Left forelimb (tissue), 1 donor: ENCODE measurements at places on chromosomes 2 and 18.

- no peak for DNase-seq
Observed at GRCh38 chr2:178238154-178238521, 43.8 kb downstream of the OSBPL6 start.

DNA sequence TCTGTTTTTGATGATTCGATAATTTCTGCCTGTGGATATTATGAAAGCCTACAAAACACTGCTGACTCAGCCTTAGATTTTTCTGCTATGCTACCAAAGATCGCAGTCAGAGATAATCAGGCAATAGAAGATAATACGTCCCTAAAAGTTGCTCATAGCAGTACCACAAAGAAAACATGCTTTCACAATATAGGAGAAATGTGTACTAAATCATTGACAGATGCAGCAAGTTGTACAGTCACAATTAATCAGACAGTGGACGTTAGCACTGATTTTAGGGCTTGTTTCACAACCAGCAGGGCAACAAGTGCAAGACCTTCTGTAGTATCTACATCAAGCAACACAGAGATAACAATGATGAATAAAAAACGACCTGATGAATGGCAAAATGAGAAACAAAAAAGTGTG lies 19.5 kb downstream of the RBM44 start:
- DNase-seq: no peak

DNA sequence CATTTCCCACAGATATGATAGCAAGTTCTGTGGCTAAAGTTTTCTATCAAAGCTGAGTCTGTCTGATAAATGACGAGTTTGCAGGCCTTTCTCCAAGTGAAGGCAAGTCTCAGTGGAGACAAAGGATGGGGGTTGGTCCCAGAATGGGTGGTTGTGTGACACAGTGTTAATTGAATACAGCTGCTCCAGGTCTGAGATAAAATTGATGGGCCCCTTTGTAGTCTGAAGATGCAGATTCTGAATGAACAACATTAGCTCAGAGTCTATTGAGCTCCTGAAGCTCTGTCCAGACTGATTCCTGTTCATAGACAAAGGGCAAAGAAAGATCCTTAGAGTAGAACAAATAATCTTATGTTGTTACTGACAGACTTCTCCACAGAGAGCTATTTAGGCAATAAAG lies 296.9 kb upstream of the CYRIA start:
- DNase-seq: no peak

- no peak for DNase-seq
Observed at GRCh38 chr2:124883595-124883994, 858.5 kb downstream of the CNTNAP5 start.

GRCh38 chr2:49845671-49846070 lies 691.4 kb upstream of the FSHR start:
- no peak for DNase-seq

GRCh38 chr2:11625671-11626070 lies 44.3 kb downstream of the NTSR2 start:
- no peak for DNase-seq

GRCh38 chr2:128474036-128474955 lies 155.6 kb upstream of the HS6ST1 start:
- DNase-seq: peak; percentile 67

- DNase-seq: no peak
Observed at GRCh38 chr2:216551234-216552068, 52.8 kb downstream of the RPL37A start.

DNA sequence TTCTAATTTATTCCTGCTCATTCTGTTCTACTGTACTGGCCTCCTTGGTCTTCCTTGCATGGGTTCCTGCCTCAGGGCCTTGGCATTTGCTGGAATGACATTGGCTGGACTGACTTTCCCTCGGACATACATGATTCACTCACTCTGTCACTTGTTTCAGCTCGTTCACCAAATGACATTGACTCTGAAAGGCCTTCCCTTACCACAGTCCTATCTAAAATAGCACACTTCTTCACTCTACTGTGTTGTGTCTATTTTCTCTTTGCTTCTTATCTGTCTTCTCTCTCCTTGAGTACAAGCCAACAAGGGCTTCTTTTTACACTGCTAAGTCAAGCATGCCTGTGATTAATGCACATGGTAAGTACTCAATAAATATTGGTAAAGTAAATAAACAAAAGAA lies 65.6 kb downstream of the SCG2 start:
- DNase-seq: no peak

GRCh38 chr2:63650756-63651155 lies 62.0 kb downstream of the MDH1 start:
- no peak for DNase-seq

GRCh38 chr18:63676526-63677323 lies 15.0 kb upstream of the SERPINB3 start:
- DNase-seq: no peak

DNA sequence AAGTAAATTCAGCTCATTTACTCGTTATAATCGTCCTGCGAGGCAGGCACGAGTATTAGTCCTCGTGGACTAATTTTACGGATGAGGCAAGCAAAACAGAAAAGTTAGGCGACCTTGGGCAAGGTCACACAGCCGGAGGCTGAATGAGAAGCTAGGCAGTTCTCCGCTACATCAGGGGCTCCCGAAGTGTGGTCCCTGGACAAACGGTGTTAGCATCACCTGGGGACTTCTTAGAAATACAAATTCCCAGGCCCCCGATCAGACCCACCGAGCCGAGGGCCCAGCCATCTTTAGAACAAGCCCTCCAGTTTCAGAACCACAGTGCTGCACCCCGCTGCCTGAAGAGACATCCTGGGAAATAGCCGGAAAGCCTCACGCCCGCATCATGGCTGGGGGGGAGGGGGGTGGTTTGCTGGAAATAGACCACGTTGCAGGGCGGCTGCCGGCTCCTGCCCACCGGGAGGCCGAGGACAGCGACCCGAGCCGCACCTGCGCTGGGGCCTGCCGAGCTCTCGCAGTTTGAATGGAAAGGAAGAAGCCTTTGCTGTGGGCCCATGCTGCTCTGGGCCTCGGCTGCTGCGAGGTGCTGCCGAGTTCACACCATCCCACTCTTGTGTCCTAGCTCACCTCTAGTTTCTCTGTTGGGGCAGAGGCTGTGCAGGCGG lies 72.2 kb downstream of the TFCP2L1 start:
- no peak for DNase-seq

GRCh38 chr2:32745191-32745590 lies 117.3 kb downstream of the TTC27 start:
- DNase-seq: no peak

DNA sequence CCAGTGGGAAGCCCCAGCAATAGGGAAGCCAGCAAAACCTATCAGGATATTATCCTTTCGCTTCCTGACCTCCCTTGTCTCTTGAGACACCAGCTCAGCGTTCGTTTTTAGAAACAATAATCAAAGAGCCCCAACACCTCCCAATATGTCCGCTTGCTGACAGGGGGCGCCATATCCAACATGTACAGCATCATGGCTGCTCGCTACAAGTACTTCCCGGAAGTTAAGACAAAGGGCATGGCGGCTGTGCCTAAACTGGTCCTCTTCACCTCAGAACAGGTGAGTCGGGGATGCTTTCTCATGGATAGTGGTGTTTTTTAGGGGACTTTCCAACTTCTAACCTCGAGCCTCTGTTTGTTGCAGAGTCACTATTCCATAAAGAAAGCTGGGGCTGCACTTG lies 28.7 kb downstream of the GAD1 start:
- DNase-seq: no peak

DNA sequence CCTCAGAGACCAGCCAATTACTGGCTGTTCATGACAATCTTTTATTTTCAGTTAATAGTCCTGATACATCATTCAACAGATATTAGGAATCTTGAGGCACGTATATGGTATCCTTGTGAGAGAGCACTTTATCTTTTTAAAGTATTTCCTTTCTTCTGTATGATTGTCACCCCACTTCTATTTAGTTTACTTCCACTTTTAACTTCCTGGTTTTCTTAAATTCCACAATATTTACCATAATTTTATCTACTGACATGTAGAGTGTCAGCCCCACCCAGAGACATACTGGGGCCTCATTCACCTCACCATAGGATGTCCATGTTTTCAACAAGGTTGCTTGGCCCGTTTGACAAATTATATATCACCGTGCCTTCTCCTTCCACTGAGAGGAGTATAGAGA lies 182.9 kb upstream of the ID2 start:
- DNase-seq: no peak

DNA sequence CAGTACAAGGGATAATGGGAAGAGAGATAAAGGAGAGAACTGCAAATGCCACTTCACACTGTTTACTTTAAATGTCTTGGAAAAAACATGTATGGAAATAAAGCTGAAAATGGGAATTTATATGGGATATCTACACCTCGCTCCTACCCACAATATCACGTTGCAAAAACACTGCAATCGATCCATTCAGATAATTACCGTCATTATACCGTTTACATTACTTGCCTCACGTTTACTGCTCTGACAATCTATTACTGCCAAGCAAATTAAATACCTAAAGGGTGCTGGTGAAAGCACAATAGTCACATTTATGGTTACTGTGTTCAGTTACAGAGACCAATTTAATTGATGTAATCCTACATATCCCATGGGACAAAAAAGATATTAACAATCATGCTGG lies 214.7 kb upstream of the LYPD1 start:
- no peak for DNase-seq

DNA sequence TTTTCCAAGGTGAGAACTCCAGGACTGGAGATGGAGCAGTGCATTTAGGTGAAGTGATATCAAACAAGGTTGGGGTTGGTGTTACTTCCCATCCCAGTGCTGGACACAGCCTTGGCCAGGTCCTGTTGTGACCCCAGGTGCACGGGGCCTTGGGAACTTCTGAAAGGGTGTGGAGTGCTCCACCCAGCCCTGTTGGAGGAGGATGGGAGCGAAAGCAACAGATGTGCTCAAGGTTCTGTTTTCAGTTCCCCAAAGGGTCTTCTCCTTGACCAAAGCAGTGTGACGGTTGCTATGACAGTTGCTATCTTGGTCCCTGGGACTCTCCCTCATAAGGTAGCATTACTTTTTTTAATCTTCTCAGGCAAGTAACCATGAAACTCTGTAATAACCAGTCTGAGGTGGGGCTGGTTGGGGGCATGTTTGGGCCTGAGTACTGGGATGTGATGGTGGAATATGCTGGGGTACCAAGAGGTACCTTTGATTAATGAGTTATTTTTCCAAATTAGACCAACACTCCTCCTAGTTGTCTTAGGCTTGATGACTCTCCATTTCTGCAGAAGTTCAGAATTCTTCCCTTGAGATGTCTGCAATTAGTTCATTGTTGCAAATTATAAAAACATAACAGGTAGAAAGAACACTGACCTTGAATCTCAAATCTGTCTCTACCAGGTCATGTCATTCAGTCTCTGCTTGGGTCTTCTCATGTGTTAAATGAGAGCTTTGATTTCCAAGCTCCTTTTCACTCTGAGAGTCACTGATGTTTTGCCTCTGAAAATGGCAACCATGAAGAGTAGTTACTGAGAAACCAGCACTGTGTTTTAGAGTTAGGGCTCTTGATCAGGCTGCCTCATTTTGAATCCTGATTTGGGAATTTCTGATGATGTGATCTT lies 154.5 kb downstream of the RPIA start:
- no peak for DNase-seq

- DNase-seq: no peak
Observed at GRCh38 chr2:31058096-31059035, 79.9 kb downstream of the GALNT14 start.

DNA sequence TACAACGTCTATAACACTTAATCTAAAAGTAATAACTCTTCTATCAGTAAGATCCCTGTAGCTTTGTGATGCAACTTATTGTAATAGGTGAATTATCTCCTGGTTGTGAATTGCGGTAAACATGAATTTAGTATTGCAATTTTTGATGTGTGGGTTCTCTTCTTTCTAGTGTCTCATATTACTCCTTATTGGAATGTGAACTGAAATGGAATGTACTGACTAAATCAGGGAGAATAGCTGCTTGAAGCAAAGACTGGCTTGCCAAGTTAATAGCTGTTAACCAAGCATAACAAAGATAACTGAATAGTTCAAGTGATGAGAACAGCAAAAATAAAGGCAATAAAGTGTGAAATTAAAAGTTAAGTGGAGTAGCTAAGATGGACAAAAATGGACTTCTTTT lies 60.5 kb upstream of the TFPI start:
- no peak for DNase-seq

DNA sequence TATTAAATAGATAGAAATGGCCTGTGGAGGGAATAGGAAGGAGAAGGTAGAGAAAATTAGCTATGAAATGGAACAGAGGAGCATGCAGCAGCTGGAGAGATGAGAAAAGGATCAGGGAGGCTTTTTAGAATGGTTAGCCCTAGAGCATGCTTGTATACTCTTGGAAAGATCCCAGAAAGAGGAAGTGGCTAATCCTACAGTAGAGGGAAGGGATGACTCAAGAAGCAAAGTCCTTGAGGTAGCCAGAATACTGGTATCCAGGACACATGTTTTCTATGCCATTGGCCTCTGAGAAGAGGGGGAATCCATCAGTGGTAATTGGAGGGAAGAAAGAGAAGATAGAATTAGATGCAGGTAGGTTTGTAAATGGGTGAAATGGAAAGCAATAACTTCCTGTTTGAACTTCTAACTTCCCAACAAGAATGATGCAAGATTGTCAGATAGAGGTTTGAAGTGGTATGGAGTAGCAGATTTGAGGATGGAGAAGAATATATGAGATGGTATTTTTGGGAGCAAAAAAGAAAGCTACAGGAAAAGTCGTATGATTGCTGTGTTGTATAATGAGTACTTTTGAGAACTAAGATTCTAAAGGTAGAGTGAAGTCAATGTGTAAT lies 17.1 kb upstream of the OSBPL6 start:
- no peak for DNase-seq

DNA sequence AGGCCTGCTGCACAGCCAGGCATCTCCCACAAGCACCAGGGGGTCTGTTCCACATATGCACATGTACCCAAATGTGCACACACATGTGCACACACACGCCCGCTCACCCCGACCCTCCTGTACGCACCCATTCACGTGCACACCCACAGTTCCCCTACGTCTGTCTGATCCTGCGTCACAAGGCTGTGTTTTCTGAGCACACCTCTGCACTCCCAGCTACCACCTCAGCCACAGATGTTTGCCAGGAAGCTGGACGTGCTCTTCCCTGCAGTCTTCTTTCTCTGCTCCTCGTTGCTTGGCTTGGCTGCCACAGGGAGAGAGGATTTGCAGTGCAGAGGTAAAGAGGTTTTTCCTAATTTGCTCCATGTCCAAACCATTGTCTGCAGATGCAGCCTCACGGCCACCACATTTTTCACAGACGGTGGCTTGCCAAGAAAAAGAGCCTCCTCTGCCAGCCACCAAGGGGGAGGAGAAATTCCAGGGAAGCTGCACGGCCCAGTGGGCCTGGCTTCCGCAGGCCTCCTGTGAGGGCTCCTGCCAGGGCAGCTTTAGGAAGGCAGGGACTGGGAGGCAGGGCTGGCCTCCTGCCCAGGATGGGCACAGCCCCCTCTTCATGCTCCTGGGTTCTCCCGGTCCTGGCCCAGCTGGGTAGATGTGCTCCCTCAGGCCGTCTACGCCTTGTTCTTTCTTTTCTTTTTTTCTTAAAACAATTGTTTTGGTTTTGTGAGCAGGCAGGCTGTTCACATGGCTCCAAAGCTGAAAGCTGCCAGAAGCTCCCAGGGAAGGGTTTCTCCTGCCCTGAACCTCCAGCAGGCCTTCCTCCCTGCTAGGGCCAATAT lies 29.3 kb upstream of the HS6ST1 start:
- peak; percentile 85 for DNase-seq

DNA sequence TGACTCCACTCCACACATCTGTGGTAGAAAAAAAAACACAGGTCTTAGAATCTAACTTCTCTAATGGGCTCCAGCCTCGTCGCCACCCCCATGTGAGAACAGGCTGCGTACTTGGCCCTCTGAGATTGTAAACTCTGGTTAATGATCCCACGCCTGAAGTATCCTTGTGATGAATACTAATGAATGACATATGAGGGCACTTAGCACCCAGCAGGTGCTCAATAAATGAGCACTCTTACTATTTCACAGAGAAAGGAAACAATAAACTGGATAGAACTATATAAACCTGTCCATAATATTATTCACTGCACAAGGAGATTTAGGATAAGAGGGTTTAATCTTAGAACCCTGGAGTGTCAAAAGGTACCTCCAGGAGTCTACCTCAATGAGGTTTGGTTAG lies 310.1 kb upstream of the HNRNPA3 start:
- DNase-seq: no peak
